NCI-H1105 treated with DMSO at 0.1 percent for 48 hours (cell line): ENCODE measurements at places on chromosomes 11 and 22.

GRCh38 chr11:10693509-10694081, at the start of gene IRAG1:
Gene IRAG1, minus strand, starts transcription at chr11:10693755. Its CDS starts 153 bp downstream, at chr11:10693602.
- no peak for DNase-seq

- no peak for DNase-seq
These were observed 27.2 kb upstream of the SYT13 start for GRCh38 chr11:45313171-45313865.

GRCh38 chr11:88104408-88104807, 70.8 kb downstream of the RAB38 start:
- DNase-seq = no peak

GRCh38 chr11:16547879-16548278, 190.6 kb upstream of the C11orf58 start:
- DNase-seq = no peak

- no peak for DNase-seq
These were observed 53.3 kb downstream of the SCN3B start for GRCh38 chr11:123601136-123601535.

DNA sequence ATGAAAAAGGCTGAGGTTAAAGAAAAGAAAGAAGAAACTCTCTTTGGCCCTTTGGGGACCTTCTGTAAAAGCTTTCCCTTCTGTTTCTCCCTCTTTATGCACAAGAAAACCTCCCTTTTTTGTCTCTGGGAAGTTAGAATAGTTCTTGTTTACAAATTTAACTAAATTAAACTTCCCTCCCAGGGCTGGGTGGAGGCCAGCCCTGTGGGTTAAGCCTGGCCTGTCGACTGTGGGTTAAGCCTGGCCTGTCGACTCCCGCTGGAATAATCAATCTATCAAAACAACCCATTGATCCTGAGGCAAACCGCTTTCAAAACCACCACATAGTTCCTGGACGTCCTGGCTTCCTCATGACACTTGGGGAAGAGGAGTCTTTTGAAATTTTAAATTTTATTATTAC, 1.2 kb upstream of the DRG1 start:
- DNase-seq = no peak

GRCh38 chr22:24441406-24442351, 14.3 kb downstream of the ADORA2A start:
- no peak for DNase-seq

GRCh38 chr11:57278721-57279095, 41.7 kb upstream of the APLNR start:
- DNase-seq = no peak

DNA sequence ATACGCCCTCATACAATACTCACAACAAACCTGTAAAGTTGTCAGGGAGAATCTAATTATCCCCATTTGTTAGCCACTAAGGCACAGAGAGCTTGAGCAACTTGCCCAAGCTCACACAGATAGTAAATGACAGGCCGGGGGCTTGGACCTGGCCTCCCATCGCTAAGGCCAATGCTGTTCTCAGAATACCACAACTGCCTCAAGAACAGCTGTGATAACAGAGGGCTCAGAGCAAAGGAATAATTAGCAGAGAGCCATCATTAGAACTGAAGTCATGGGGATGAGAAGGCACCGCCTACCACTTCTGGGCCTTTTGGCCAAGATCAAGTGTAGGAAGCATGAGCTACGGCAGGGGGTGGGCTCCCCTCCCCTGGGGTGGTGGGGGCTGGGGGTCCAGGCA, 98.6 kb downstream of the FEZ1 start:
- no peak for DNase-seq
